ENCODE measurements at places on chromosomes 4 and X. TPM values are rescaled to one million over a fixed set of nuclear protein-coding genes. Genes with fewer than 3 reads are reported as not detected.

The UGT2A1 gene
- total RNA-seq = not detected

The P2RY4 gene
- total RNA-seq = not detected

The CLGN gene
- 3.6 TPM for total RNA-seq

The SPON2 gene
- not detected for total RNA-seq

The C4orf36 gene
- total RNA-seq = 0.41 TPM

- H3K36me3 ChIP-seq = no peaks in the 10 kb centered on the region
- H3K4me1 ChIP-seq = no peaks in the 10 kb centered on the region
- peaks cover 4% of the 10 kb centered on the region for H3K27me3 ChIP-seq
- H3K4me3 ChIP-seq = no peak overlapping the region
These were observed 1.6 kb upstream of the WNK3 start for GRCh38 chrX:54359408-54359807.

DNA sequence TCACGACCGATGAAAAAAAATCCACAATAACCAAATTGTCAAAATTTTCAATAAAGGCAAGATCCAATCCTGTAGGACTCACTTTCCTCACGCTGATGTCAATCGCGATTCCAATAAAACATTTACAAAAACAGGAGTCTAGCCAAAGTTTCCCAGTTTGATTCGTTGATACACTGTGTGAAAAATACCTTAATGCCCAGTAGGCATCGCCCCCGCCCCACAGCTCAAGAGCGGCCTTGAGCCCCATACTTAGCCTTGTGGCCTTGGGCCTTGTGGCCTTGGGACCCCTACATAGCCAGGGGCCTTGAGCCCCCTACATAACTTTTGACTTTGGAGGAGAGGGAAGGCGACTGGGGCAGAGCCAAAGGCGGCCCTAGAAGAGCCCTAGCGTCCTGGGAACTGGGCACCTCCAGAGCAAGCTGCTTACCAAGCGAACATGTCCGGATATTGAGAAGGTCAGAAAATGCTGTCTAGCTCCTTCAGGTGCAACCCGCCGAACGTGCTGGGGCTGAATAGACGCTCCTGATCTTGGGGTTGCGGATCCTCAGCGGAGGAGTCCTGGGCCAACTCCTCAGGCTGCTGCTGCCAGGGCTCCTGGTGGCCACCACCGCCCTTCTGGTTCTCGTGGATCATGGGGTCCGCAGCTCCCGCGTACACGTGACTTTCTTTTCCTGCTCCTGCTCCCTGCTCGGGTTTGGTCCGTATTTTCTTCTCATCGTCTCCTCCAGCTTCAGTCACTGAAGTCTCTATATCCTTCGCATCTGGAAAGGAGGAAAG is 62.9 kb downstream of the RHOXF2B start:
- no peak overlapping the region for H3K27ac ChIP-seq
- H3K27me3 ChIP-seq = no peaks in the 10 kb centered on the region
- H3K4me1 ChIP-seq = no peaks in the 10 kb centered on the region
- no peak overlapping the region for H3K4me3 ChIP-seq
- no peaks in the 10 kb centered on the region for H3K36me3 ChIP-seq
- no peak for DNase-seq

GRCh38 chr4:173237762-173238161 is 69.2 kb downstream of the GALNT7 start:
- no peaks in the 10 kb centered on the region for H3K27me3 ChIP-seq
- H3K4me3 ChIP-seq = no peak overlapping the region
- H3K4me1 ChIP-seq = no peaks in the 10 kb centered on the region
- H3K27ac ChIP-seq = no peak overlapping the region
- no peaks in the 10 kb centered on the region for H3K36me3 ChIP-seq

GRCh38 chr4:181755846-181756245 is 487.4 kb upstream of the TENM3 start:
- DNase-seq = no peak
- no peak overlapping the region for H3K4me3 ChIP-seq
- H3K36me3 ChIP-seq = no peaks in the 10 kb centered on the region
- no peaks in the 10 kb centered on the region for H3K27me3 ChIP-seq
- peaks cover 10% of the 10 kb centered on the region for H3K4me1 ChIP-seq

DNA sequence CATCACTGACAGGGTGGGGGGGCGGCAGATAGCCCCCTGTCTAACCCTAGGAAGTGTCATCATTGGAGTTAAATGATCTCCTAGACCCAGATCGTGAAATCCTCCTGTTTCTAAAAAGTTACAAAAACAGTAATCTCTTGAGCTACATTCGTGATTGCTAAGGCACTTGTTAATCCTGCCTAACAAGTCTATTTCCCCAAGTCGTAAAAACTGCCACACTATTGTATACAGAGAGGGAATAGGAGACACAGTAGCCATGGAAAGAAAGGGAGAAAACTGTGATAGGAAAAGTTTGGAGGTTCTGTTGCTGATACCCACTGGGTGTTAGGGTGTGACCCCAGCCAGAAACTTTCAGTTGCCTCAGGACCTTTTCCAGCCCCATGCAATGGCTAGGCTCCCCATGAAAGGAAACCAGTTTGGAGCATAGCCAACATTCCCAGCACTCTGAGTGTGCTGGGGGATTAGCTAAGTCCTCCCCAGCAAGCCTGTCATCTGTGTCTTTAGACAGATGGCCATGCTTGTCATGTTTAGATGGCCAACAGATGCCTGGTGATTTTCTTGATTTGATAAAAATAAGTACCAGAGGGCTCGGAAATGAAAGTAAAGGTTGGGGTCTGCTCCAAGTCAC is 63.3 kb upstream of the ANXA10 start:
- no peaks in the 10 kb centered on the region for H3K36me3 ChIP-seq
- no peaks in the 10 kb centered on the region for H3K27me3 ChIP-seq
- H3K4me3 ChIP-seq = no peak overlapping the region
- H3K4me1 ChIP-seq = no peaks in the 10 kb centered on the region
- H3K27ac ChIP-seq = no peak overlapping the region

- no peak overlapping the region for H3K4me3 ChIP-seq
- no peaks in the 10 kb centered on the region for H3K27me3 ChIP-seq
- no peaks in the 10 kb centered on the region for H3K36me3 ChIP-seq
- no peaks in the 10 kb centered on the region for H3K4me1 ChIP-seq
These were observed 11.8 kb downstream of the HTN1 start for GRCh38 chr4:70062000-70062399.

- no peak overlapping the region for H3K4me3 ChIP-seq
- H3K27ac ChIP-seq = no peak overlapping the region
- H3K27me3 ChIP-seq = no peaks in the 10 kb centered on the region
- H3K36me3 ChIP-seq = no peaks in the 10 kb centered on the region
These were observed 1.0 kb upstream of the GABRG1 start for GRCh38 chr4:46124773-46125413.

- no peaks in the 10 kb centered on the region for H3K4me1 ChIP-seq
- DNase-seq = peak; percentile 24
- H3K27me3 ChIP-seq = no peaks in the 10 kb centered on the region
- no peak overlapping the region for H3K4me3 ChIP-seq
These were observed 21.3 kb downstream of the DCTD start for GRCh38 chr4:182895791-182896292.

DNA sequence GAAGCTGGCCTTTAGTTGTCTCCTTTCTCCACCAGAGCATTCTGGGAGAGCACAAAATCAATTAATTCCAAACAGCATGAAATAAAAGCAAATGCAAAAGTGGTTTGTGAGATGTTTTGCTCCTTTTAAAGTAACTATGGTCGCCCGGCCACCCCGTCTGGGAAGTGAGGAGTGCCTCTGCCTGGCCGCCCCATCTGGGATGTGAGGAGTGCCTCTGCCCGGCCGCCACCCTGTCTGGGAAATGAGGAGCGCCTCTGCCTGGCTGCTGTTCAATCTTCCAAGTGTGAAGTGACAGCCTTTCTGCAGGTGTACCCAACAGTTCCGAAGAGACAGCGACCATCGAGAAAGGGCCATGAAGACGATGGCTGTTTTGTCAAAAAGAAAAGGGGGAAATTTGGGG is 381.3 kb upstream of the FGF16 start:
- no peak overlapping the region for H3K4me3 ChIP-seq
- H3K27ac ChIP-seq = no peak overlapping the region
- H3K27me3 ChIP-seq = no peaks in the 10 kb centered on the region
- no peaks in the 10 kb centered on the region for H3K4me1 ChIP-seq

GRCh38 chr4:133148690-133149363 is at the start of gene PCDH10:
Gene PCDH10 (plus strand): TSS chr4:133149294. CDS start chr4:133150141, 847 bp downstream.
- peaks cover 26% of the 10 kb centered on the region for H3K27me3 ChIP-seq
- H3K27ac ChIP-seq = no peak within 1 kb of the TSS
- DNase-seq = peak; percentile 54
- no peaks in the 10 kb centered on the region for H3K36me3 ChIP-seq

- no peaks in the 10 kb centered on the region for H3K36me3 ChIP-seq
- no peak for DNase-seq
- peak overlapping the region; percentile 51 for H3K27ac ChIP-seq
- H3K4me1 ChIP-seq = peaks cover 20% of the 10 kb centered on the region
These were observed 28.1 kb downstream of the INPP4B start for GRCh38 chr4:142818031-142818430.

DNA sequence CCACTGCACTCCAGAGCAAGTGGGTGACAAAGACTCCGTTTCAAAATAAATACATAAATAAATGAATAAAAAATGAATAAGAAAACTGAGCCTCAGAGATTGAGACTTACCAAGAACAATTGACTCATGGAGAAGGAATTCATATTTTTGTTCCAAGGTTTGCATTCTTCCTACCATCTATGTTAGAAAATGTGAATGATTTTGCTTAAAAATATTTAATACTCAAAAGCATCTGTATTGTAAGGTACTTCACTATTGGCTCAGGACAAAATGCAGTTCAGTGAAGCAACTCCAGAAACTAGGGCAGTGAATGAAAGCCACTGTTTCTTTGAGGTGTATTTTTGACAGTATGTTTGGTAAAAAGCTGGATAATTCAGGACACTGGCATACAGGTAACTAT is 54.1 kb downstream of the XAGE2 start:
- no peak overlapping the region for H3K4me3 ChIP-seq
- H3K27ac ChIP-seq = no peak overlapping the region
- peaks cover 34% of the 10 kb centered on the region for H3K4me1 ChIP-seq

- H3K4me3 ChIP-seq = no peak overlapping the region
- H3K27ac ChIP-seq = no peak overlapping the region
- peaks cover 33% of the 10 kb centered on the region for H3K4me1 ChIP-seq
These were observed 204.7 kb upstream of the JADE1 start for GRCh38 chr4:128604840-128605239.

GRCh38 chr4:3644849-3645627 is 112.8 kb upstream of the LRPAP1 start:
- no peaks in the 10 kb centered on the region for H3K36me3 ChIP-seq
- no peaks in the 10 kb centered on the region for H3K27me3 ChIP-seq
- peak; percentile 82 for DNase-seq
- H3K4me1 ChIP-seq = peaks cover 42% of the 10 kb centered on the region
- H3K27ac ChIP-seq = peak overlapping the region; percentile 73

- no peaks in the 10 kb centered on the region for H3K36me3 ChIP-seq
- peak overlapping the region; percentile 78 for H3K27ac ChIP-seq
- H3K4me1 ChIP-seq = peaks cover 48% of the 10 kb centered on the region
- no peaks in the 10 kb centered on the region for H3K27me3 ChIP-seq
These were observed 132.1 kb upstream of the LDB2 start for GRCh38 chr4:17030543-17030942.

GRCh38 chr4:185955826-185956543 is 113.0 kb upstream of the TLR3 start:
- DNase-seq = no peak
- H3K4me3 ChIP-seq = no peak overlapping the region
- no peak overlapping the region for H3K27ac ChIP-seq
- H3K36me3 ChIP-seq = no peaks in the 10 kb centered on the region
- no peaks in the 10 kb centered on the region for H3K4me1 ChIP-seq
- H3K27me3 ChIP-seq = peaks cover 7% of the 10 kb centered on the region

- H3K27ac ChIP-seq = no peak overlapping the region
- no peak overlapping the region for H3K4me3 ChIP-seq
- H3K36me3 ChIP-seq = no peaks in the 10 kb centered on the region
- DNase-seq = no peak
- H3K4me1 ChIP-seq = no peaks in the 10 kb centered on the region
These were observed 230.8 kb downstream of the SHOX start for GRCh38 chrX:861340-861890.

GRCh38 chrX:37786624-37787422 is 7.0 kb downstream of the CYBB start:
- no peak overlapping the region for H3K4me3 ChIP-seq
- H3K36me3 ChIP-seq = no peaks in the 10 kb centered on the region
- H3K27ac ChIP-seq = no peak overlapping the region
- DNase-seq = no peak
- H3K4me1 ChIP-seq = no peaks in the 10 kb centered on the region
- no peaks in the 10 kb centered on the region for H3K27me3 ChIP-seq

- no peak overlapping the region for H3K4me3 ChIP-seq
- H3K4me1 ChIP-seq = peaks cover 11% of the 10 kb centered on the region
- H3K27me3 ChIP-seq = no peaks in the 10 kb centered on the region
These were observed 12.3 kb downstream of the FHL1 start for GRCh38 chrX:136159611-136160025.

- H3K27ac ChIP-seq = no peak overlapping the region
- no peak for DNase-seq
- no peak overlapping the region for H3K4me3 ChIP-seq
- no peaks in the 10 kb centered on the region for H3K27me3 ChIP-seq
These were observed 43.4 kb downstream of the OSTC start for GRCh38 chr4:108693819-108694218.

- DNase-seq = no peak
- H3K4me1 ChIP-seq = peaks cover 5% of the 10 kb centered on the region
- no peaks in the 10 kb centered on the region for H3K27me3 ChIP-seq
These were observed 120.8 kb downstream of the SMIM20 start for GRCh38 chr4:26034849-26035248.

DNA sequence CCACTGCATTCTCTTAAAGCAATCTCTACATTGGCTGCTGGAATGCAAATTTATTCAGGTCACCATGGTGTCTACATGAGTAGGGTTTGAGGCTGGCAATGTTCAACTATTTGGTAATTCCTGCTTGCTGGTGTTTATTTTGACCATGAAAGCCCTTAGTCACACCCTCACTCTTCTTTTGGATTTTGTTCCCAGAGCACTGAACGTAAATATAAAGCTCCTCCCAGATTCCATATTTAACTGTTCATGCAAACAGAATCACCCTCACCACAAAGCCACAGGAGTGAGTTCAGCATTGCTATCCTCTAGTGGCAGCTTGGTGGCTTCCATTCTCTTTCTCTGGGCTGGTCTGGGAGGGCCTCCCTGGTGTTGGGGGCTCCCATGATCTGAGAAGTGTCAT is 82.8 kb downstream of the LNX1 start:
- H3K4me1 ChIP-seq = peaks cover 17% of the 10 kb centered on the region
- DNase-seq = peak; percentile 47
- no peaks in the 10 kb centered on the region for H3K27me3 ChIP-seq
- no peak overlapping the region for H3K27ac ChIP-seq
- no peaks in the 10 kb centered on the region for H3K36me3 ChIP-seq
- no peak overlapping the region for H3K4me3 ChIP-seq

GRCh38 chr4:52848254-52848653 is 13.9 kb upstream of the RASL11B start:
- H3K4me1 ChIP-seq = peaks cover 5% of the 10 kb centered on the region
- H3K4me3 ChIP-seq = no peak overlapping the region
- no peaks in the 10 kb centered on the region for H3K27me3 ChIP-seq
- H3K27ac ChIP-seq = no peak overlapping the region

DNA sequence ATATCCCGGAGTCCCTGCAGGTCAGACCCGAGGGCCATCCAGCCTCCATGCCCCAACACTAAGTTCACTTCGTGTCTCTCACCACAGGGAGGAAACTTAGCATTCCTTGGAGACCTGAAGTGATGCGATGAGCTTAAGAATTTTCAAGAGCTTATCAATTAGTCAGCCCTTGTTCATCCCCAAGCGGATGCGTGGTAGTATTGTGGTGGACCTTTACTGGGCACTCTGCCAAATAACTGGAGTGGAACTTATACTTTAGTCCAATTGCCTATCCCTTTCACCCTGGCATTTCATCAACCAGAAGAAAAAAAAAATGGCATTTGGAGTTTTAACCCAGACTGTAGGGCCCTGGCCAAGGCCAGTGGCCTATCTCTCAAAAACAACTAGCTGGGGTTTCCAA is 137.1 kb downstream of the RELL1 start:
- DNase-seq = no peak
- H3K27me3 ChIP-seq = no peaks in the 10 kb centered on the region
